Activated CD8-positive, alpha-beta T cell treated with anti-CD3 and anti-CD28 coated beads, Interleukin-2, amount 10 ng/mL, durations not matched to agents 7 days and 5 days (primary cell): ENCODE measurements at places on chromosomes 1 and 21. TPM values are rescaled to one million over a fixed set of nuclear protein-coding genes. Genes with fewer than 3 reads are reported as not detected.
A peak's percentile ranks its signal among the peaks of the same experiment; 100 is the strongest.

Gene RAB25
- not detected for total RNA-seq

Gene EVA1B
- total RNA-seq: 13.3 TPM

GRCh38 chr1:36458910-36459309 is 5.3 kb downstream of the MRPS15 start:
- DNase-seq: peak; percentile 49

DNA sequence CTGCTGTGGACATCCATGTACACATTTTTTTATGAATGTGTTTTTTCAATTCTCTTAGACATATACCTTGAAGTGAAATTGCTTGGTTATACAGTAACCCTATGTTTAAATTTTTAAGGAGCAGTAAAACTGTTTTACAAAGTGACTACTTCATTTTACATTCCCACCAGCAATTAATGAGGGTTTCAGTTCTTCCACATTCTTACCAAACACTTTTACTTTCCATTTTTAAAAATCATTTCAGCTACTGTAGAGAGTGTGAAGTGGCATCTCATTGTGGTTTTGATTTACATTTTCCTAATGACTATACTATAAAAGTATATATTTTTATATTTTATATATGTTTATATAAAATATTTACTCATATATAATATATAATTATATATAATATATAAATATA is 1221.5 kb downstream of the PLA2G4A start:
- DNase-seq: no peak

GRCh38 chr1:70353601-70354331 is 756 bp downstream of the ANKRD13C start:
- peak; percentile 76 for DNase-seq
